Naive B cell (primary cell): ENCODE measurements at places on chromosomes 4 and X. TPM values are rescaled to one million over a fixed set of nuclear protein-coding genes. Genes with fewer than 3 reads are reported as not detected.

DNA sequence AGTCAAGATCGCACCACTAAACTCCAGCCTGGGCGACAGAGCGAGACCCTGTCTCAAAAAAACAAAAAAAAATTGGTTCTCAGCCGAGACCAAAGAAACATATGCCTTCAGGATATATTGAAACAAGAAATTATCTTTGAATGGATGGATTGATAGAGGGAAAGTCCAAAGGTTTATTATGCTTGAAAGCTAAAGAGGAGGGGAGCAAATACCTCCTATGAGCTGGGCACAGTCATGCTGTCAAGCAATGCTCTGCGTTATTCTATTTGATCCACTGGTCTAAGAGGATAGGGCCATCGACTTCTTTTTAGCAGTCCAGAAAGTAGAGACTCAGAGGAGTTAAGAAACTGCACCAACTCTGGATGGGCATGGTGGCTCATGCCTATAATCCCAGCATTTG is 85.9 kb upstream of the SLC34A2 start:
- DNase-seq = no peak
- no peak overlapping the region for H3K27ac ChIP-seq
- H3K4me1 ChIP-seq = no peaks in the 10 kb centered on the region
- peaks cover 3% of the 10 kb centered on the region for H3K27me3 ChIP-seq

DNA sequence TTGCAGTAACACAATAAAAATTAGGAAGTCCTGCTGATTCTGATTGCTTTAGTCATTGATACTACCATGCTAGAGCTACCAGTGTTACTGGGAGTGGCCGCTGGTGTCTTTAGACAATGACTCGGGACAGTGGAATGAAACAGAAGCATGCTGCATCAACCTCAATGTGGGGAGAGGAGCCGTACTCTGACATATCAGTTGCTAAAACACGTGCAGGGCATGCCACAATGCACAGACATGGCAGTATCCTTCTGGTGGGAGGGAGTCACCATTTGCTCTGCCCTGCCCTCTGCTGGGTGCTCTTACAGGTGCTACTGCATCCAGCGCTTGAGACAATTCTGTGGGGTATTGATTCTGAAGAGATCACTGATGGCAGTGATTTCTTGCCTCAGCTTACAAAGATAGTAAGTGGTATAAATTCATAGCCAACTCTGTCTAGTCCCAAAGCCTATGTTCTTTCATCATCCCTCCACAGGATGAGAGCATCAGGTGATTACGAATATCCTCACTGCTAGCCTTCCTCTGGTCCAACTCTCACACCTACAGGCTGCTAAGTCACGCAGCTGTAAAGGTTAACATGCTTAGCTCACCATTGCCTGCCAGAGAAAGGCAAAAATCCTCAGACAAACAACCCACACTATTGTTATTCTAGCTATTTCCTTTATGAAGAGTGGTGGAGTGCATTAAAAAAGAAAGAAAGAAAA is 43.7 kb downstream of the NSG1 start:
- H3K4me3 ChIP-seq = no peak overlapping the region
- peak; percentile 13 for DNase-seq
- no peaks in the 10 kb centered on the region for H3K27me3 ChIP-seq

DNA sequence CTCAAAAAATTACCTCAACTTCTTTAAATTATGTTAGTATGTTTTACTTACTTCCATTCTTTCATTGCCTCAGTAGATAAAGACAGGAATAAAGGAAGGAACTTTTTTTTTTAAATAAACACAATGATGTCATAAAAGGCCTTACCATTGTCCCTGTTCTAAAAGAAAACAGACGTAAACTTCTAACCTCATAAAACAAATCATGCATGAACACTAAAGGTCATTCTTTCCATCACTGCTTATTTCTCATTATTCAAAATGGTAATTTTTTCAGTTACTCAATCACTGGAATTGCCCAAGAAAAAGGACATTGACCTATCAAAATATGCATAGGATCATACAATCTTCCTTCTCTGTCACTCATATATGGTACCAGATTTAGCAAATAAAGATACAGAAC is 32.2 kb upstream of the ARMCX2 start:
- no peak overlapping the region for H3K4me3 ChIP-seq
- H3K4me1 ChIP-seq = peaks cover 5% of the 10 kb centered on the region
- no peak for DNase-seq

FOXR2 gene
- polyA plus RNA-seq = not detected

DNA sequence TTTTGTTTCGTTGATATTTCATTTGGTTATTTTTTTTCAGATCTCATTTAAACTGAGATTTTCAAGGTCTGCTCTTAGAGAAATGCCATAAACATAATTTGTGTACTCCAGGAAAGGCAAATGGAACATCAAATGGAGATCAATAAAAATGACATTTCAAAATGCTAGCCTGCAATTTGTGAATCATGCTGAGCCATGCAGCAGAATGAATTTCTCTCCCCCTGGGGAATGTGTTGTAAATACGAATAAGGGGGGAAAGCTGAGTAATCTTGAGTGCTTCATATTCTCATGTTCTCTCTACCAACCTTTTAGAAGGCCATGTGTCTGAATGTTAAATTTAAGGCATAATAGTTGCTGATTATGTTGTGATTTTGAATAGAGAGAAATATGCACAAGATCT is 7.8 kb downstream of the ZCCHC4 start:
- peaks cover 18% of the 10 kb centered on the region for H3K36me3 ChIP-seq
- no peak overlapping the region for H3K4me3 ChIP-seq
- no peak overlapping the region for H3K27ac ChIP-seq

DNAAF6 gene
- not detected for polyA plus RNA-seq

- H3K27ac ChIP-seq = no peak overlapping the region
- H3K4me3 ChIP-seq = no peak overlapping the region
- H3K27me3 ChIP-seq = no peaks in the 10 kb centered on the region
- peaks cover 19% of the 10 kb centered on the region for H3K4me1 ChIP-seq
- no peak for DNase-seq
Observed at GRCh38 chr4:165201806-165202205, 5.6 kb upstream of the KLHL2 start.

DNA sequence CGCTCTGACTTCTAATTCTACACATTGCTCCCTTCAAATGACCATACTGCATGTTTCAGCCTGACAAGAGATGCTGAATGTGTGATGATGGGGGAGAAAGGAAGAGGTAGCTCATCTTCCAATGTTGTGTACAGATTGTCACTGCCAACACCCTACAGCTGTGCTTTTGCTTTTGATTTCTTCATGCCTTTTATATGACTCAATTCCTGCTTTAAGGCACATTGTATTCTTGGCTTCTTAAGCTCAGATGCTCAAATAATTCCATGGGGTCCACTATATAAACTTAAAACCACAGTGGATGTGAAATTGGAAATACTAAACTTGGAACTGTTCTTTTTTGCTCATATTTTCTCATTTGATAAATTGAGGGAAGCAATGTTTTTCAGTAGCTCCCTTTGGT is 183.2 kb upstream of the WDFY3 start:
- H3K27me3 ChIP-seq = peaks cover 27% of the 10 kb centered on the region
- H3K36me3 ChIP-seq = no peaks in the 10 kb centered on the region
- no peak overlapping the region for H3K27ac ChIP-seq
- no peak for DNase-seq
- H3K4me1 ChIP-seq = peaks cover 5% of the 10 kb centered on the region

SPATA18 gene
- polyA plus RNA-seq = 0.20 TPM

GRCh38 chr4:7510066-7510465 is 75.3 kb upstream of the PSAPL1 start:
- no peak for DNase-seq
- peaks cover 19% of the 10 kb centered on the region for H3K27me3 ChIP-seq
- no peak overlapping the region for H3K27ac ChIP-seq
- H3K4me3 ChIP-seq = no peak overlapping the region
- peaks cover 6% of the 10 kb centered on the region for H3K4me1 ChIP-seq

DNA sequence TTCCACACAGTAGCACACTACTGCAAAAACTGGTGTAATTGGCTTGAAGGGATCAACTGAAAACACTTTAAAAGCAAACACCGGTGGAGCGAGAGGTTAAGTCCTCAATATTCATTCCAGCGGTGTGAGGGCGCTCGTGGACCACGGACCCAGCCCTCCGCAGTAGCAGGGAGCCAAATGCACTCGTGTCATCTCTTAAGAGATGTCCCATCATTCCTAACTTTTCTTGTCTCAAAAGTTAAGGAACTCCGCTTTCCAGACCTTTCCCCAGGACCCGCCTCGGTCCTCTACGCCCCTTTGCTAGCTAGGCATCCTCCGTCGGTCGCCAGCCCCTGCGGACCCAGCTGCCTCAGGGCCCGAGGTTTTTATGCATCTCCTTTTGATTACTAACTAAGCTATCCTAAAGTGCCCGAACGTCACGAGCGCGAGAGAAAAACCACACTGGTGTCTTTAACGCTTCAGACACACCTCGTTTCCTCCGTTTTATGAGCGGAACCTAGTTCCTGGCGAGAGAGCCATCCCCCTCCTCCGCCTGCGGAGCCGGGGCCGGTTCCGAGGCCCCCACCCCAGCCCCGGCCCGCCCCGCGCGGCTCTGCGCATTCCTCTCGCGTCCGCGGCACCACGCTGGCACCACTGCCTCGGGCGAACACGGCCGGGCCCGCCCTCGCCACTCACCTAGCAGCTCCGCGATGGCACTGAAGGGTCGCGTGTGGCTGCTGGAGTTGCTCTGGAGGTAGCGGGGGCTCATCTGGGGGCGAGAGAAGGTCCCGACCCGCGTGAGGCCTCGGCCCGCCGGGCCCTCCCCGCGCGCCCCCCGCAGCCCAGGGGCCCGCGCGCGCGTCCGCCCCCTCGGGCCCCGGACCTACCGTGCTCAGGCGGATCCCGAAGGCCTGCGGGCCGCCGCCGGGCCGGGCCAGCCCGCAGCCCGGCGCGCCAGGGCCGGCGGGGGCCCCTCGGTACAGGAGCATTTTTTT is 723 bp downstream of the MORC4 start:
- H3K36me3 ChIP-seq = no peaks in the 10 kb centered on the region
- peak; percentile 32 for DNase-seq
- H3K4me1 ChIP-seq = peaks cover 9% of the 10 kb centered on the region
- H3K27ac ChIP-seq = no peak overlapping the region
- peak overlapping the region; percentile 86 for H3K4me3 ChIP-seq
- H3K27me3 ChIP-seq = peaks cover 6% of the 10 kb centered on the region
